ENCODE measurements at places on chromosomes 7 and 10. TPM values are rescaled to one million over a fixed set of nuclear protein-coding genes. Genes with fewer than 3 reads are reported as not detected.

DNA sequence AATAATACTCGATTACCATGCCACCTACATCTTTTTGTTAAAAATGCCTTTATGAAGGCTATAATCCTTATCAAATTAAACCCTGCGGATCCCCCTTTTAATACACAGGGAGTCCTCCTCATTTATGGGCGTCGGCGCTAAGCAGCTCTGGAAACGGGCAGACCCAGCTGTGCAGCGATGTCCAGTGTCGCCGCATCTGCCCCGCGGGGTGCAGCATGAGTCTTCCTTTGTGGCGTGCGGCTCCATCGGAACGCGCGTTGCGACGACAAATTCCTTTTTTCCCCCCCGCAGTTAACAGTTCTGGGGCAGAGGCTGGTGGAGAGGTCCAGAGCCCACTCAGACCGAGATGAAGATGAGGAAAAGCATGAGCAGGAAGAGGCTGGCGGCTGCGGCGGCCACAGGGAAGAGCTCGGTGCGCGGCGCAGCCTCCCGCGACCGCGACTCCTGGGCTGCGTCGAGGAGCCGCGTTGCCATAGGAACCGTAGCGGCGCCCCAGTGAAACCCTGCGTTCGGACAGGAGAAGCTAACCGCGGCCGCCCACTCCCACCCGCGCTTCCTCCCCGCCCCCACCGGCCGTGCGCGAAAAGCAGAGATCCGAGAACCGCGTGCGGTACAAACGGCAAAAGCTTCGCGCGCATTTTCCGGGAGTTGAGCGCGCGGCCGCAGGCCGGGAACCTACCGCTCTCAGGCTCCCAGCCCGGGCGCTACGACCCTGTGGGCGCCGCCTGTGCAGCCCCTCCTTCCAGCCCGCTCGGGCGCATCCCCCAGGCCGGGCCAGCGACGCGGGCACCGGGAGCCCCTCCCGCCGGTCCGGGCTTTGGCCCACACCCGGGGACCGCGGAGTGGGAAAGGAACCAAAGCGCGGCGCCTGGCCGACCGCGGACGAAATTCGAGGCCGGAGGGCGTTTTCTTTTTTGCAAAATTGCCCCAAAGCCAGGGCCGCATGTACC is 130.6 kb downstream of the SPAG6 start:
- DNase-seq: no peak

- DNase-seq: no peak
Measured at GRCh38 chr7:18290865-18291264, 204.7 kb upstream of the HDAC9 start.

- DNase-seq: no peak
Measured at GRCh38 chr10:5697342-5697741, 12.7 kb downstream of the TASOR2 start.

ZNF398 gene
- 7.5 TPM for total RNA-seq

NUPR2 gene
- total RNA-seq: 0.20 TPM

Measured in renal cortical epithelial cell (primary cell).